ENCODE measurements at places on chromosomes 2 and 18.

DNA sequence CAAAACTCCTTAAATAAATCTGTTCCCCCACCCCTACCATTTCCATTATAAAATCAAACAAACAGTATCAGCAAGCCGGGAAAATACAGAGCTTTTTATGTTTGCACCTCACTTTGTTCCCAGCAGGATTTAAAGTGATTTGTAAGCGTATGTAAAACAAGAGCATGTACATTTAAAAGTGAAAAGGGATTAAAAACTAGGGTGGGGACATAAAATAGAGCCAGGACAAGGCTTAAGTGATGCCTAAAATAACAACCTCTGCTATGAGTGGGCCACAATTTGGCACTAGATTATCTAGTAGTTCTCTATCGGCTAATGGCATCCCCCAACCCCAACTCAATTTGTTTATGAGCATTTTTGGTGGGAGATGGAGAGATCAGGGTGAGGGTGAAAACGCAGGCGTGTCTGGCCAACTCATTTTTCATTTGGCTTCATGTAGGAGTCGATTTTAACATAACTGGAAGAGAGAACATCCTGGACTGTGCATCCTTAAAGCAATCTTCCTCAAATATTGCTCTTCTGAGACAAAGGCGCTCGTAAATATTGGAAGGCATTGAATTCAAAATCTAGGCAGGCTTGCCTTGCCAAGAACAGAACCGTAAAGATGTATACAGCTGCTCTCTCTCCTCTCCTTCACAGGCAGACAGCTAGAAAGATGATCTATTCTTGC is 34.5 kb upstream of the TSPYL6 start:
- DNase-seq: no peak

DNA sequence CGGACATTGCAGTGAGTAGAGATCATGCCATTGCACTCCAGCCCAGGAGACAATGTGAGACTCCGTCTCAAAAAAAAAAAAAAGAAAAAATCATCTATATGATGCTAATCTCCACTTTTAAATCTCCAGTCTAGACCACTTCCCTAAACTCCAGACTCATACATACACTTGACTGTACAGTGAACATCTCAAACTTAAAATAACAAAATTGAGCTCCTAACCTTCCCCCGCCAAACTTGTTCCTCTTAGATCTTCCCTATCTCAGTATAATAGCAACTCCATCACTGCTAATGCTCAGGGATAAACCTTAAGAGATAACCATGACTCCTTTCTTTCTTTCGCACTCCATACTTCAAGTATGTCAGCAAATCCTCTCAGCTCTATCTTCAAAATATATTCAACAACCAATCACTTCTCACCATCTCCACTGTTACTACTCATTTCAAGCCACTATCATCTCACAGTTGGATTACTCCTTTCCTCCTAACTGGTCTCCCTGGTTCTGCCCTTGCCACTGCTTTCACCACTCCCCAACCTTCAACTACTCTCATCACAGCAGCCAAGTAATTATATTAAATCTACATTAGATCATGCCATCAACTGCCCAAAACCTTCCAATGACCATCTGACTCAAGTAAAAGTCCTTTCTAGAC is 12.0 kb downstream of the MEMO1 start:
- no peak for DNase-seq

- DNase-seq: no peak
Observed at GRCh38 chr18:48866028-48866733, 84.6 kb downstream of the SMAD7 start.

DNA sequence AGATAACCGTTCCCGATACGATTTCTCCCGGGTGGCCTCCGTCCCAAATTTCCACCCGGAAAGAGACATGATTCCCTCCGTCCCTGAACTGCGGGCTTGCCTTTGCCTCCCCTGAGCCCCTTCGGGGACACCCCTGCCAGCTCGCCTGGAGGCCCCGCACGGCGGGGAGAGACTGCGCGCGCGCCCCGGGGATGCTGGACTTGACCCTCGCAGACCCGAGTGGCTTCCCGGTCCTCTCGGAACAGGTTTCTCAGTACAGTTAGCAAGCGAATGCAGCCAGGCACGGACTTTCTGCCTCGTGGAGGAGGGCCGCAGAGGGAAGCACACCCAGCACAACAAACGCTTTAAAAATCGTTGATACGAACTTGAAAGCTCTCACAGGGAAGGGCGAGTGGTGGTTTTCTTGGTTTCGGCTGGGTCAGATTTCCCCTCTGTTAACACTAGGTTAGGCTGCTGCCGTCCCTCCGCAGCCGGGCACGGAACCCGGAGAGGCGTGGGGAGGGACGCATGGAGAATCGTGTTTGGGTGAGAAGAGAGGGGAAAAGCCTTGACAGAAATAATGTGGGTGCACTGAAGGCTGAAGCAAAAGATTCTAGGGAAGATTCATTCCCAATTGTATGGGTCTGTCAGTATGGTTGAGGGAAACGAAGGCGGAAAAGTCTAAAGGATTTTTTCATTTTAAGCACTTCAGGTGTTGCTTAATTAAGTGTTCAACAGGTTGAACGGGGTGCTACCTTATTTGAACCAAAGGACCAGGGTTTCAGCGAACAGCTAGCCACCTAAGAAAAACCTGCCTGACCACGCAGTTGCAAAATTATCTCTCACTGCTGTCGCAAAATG is 916 bp downstream of the TNFRSF11A start:
- DNase-seq: no peak

DNA sequence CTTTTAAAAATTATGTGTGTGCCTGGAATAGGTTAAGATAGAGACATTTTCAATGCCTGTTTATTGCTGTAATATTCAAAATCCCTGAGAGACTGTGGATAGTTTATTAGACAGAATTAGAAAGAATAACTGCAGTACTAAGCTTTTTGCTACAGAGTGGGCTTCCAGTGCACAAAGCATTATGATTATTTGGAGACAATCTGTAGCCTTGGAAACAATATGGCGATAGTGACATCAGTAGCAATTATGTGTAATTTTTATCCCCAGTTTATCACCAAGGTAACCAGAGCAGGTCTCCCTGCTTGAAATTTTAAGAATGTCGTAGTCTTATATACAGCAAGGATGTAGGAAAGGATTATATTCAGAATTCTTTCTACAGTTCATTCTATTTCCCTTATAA is 100.0 kb downstream of the MYO3B start:
- DNase-seq: no peak

DNA sequence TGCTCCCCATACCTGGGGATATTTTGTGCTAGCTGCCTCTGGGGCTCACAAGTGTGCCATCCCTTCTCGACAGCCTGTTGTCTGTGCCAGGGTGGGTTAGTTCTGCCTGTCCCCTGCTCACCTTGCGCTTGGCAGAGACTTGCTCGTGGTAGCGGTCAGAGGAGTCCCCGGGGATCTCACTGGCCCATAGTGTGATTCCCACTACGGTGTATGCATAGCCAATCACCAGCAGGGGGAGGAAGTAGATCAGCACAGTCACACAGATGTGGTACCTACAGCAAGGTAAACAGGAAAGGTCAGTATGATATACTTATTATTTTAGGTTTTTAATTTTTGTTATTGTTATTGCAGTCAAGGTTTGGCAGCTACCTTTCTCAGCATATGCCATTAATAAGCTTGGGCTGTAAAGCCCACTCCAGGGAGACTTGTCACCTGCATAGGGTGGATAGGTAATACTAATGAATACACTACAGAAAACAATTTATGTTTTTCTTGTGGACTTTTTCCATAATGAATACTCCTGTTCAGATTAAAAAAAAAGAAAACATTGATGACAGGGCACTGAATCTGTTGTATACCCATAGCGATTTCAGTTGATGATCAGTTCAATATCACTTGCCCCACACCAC is 95.2 kb downstream of the POLE4 start:
- DNase-seq: no peak

GRCh38 chr2:109080109-109080508 is 48.9 kb upstream of the SH3RF3 start:
- no peak for DNase-seq

- no peak for DNase-seq
Observed at GRCh38 chr2:190323406-190323805, 3.8 kb upstream of the HIBCH start.

- no peak for DNase-seq
Observed at GRCh38 chr18:21703241-21703820, 1.2 kb downstream of the ABHD3 start.

Data from NCI-H187 (cell line).